ENCODE measurements at places on chromosomes 1 and 21.

- no peak for DNase-seq
These were observed 59.8 kb upstream of the PLA2G4A start for GRCh38 chr1:186768906-186769305.

DNA sequence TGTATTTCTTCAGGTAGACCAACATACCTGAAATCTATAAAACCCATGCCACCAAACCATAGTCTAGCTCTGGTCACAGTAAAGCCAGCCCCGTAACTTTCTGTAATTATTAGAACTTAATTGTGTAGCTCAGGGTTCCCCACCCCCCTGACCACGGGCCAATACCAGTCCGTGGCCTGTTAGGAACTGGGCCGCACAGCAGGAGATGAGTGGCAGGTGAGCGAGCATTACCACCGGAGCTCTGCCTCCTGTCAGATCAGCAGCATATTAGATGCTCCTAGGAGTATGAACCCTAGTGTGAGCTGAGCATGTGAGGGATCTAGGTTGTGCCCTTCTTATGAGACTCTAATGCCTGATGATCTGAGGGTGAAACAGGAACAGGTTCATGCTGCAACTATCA, 14.6 kb downstream of the TENT5C start:
- no peak for DNase-seq

- DNase-seq = no peak
These were observed 53.0 kb upstream of the DYNLT5 start for GRCh38 chr1:66699213-66699612.

DNA sequence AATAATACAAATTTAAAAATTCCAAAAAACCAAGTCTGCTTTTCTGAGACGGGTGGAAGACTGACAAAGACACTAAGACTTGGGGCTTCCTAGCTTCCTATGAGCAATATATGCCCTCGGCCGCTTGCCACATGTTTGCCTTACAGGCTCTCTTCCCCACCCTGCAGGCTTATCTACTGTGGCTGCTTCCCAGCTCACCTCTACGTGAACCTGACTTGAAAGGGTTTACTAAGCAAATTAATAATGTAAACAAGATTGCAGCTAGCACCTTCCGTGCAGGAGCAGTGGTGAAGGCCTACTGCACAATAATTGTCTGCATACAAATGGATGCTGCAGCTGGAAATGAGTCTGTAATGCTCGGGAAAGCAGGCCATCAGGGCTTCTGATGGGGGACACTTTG, 152.9 kb upstream of the DAB1 start:
- DNase-seq = no peak

- DNase-seq = no peak
These were observed 168.2 kb downstream of the CLIC6 start for GRCh38 chr21:34836933-34837505.

- DNase-seq = no peak
These were observed 62.4 kb upstream of the FAM3B start for GRCh38 chr21:41254090-41254700.
